ENCODE measurements at places on chromosomes 3 and 15. TPM values are rescaled to one million over a fixed set of nuclear protein-coding genes. Genes with fewer than 3 reads are reported as not detected.
A peak's percentile ranks its signal among the peaks of the same experiment; 100 is the strongest.

The GOLGA8B gene
- total RNA-seq: 103 TPM

The MITF gene
- not detected for total RNA-seq

- H3K27me3 ChIP-seq: no peaks in the 10 kb centered on the region
- no peak for DNase-seq
- H3K4me3 ChIP-seq: no peak overlapping the region
- no peaks in the 10 kb centered on the region for H3K36me3 ChIP-seq
- H3K27ac ChIP-seq: no peak overlapping the region
These were observed 68.6 kb upstream of the EIF1B start for GRCh38 chr3:40240921-40241320.

The RTP1 gene
- not detected for total RNA-seq

The LMAN1L gene
- total RNA-seq: not detected

DNA sequence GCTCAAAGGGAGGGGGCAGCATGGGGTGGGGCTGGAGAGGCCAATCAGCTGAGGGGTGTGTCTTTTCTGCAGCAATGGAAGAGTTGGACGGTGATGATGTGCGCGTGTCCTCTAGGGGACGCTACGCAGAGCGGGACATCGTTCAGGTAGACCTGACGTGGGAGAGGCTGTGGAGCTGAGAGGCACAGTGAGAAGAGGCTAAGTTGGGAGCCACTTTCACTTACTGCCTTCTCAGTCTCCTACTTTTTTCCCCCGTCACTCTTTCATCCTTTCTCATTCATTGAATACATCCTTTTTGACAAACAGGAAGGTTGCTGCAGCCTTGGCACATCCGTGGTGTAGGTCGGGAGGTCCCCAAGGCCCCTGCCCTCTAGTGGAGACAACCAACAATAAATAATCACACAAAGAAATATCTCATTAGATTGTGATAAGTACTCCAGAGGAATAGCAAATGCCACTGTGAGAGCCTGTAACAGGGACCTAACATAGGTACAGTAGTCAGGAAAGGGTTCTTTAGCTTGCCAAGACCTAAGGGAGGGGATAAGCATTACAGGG is 4.4 kb upstream of the BRPF1 start:
- peak; percentile 79 for DNase-seq
- peak overlapping the region; percentile 48 for H3K4me3 ChIP-seq
- peaks cover 36% of the 10 kb centered on the region for H3K4me1 ChIP-seq
- no peaks in the 10 kb centered on the region for H3K27me3 ChIP-seq
- H3K36me3 ChIP-seq: peaks cover 1% of the 10 kb centered on the region
- H3K27ac ChIP-seq: peak overlapping the region; percentile 72

The TRIM42 gene
- not detected for total RNA-seq

Measured in activated CD4-positive, alpha-beta memory T cell treated with anti-CD3 and anti-CD28 coated beads for 36 hours (primary cell).